ENCODE measurements at places on chromosomes 5 and 9. TPM values are rescaled to one million over a fixed set of nuclear protein-coding genes. Genes with fewer than 3 reads are reported as not detected.

Gene OLFM1
- 58.3 TPM for total RNA-seq

Gene KIAA1191
- total RNA-seq = 48.8 TPM

Gene GARIN3
- total RNA-seq = not detected

DNA sequence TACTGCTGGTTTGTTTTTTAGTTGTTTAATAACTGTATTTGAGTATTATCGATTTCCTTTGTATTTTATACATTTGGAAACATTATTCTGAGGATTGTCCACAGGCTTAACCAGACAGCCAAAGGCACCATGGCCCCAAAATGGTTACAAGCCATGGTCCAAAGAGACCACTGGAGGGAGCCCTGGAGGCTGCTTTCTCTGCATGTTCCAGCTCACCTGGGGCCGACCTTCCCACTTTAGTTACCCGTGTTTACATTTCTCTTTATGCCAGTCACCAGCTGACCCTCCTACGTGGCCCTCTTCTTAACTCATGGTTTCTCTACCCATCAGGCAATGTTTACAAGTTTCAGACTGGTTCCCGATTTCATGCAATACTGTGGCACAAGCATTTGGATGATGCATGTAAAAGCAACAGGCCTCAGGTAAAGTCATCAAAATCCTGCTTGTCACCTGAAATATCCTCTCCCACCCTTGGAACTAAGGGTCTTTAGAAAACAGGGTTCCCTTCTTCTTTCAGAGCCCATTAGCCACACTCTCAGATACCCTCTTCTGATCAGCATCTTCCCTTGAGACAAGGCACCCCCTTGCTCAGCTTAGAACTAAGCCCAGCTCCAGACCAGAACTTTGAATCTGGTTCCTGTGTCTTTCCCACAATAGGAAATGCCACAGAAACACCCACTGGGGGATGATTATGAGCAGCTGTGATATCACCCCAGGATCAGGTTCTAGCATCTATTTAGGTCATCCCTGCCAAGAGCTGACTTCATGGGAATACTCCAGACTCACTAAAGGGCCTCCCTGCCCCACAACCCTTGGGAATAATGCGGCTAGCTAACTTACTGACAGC lies 49.9 kb upstream of the GARNL3 start:
- peak; percentile 89 for DNase-seq

GRCh38 chr5:9340085-9340484 lies 205.8 kb downstream of the SEMA5A start:
- no peak for DNase-seq

DNA sequence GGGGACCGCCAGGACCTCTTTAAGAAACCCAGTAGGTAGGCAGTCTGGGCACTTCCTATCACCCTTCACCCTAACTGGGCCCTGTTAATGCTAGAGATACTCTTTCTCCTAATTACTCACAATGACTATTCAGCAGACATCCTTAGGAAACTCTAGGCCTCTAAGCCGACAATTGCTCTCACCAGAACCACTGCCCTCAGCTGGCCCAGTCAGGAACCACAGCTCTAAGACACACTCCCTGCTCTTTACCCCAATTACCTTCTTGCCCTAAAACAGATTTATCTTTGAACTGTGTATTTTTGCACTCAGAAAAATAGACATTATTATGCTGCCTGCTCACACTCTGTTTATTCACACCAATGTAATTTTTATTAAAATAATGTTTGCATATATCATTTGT lies 432.6 kb upstream of the SLC30A5 start:
- peak; percentile 41 for DNase-seq

- no peak for DNase-seq
These were observed 14.0 kb downstream of the MAP3K1 start for GRCh38 chr5:56829137-56829908.

DNA sequence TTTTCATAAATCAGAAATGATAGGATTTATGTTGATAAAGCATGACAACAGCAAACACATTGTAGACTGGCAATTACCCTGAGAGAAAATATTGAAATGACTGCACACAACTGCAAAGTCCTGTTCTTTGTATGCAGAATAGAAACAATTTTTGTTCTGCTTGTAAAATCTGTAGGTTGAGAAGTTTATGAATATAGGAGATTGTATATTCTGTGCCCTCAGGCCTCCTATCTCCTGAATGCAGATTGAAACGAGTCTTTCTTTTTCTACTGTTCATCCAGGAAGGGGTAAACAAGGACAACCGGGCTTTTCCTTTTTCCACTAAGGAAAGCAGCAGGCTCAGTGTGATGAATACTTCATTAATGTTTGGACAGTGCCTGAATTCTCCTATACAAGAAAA lies 95.0 kb upstream of the HAPLN1 start:
- DNase-seq = no peak

GRCh38 chr9:25700430-25700829 lies 22.2 kb upstream of the TUSC1 start:
- DNase-seq = no peak
